Bronchial epithelial cell (primary cell): ENCODE measurements at places on chromosomes 1 and 21.
A peak's percentile ranks its signal among the peaks of the same experiment; 100 is the strongest.

DNA sequence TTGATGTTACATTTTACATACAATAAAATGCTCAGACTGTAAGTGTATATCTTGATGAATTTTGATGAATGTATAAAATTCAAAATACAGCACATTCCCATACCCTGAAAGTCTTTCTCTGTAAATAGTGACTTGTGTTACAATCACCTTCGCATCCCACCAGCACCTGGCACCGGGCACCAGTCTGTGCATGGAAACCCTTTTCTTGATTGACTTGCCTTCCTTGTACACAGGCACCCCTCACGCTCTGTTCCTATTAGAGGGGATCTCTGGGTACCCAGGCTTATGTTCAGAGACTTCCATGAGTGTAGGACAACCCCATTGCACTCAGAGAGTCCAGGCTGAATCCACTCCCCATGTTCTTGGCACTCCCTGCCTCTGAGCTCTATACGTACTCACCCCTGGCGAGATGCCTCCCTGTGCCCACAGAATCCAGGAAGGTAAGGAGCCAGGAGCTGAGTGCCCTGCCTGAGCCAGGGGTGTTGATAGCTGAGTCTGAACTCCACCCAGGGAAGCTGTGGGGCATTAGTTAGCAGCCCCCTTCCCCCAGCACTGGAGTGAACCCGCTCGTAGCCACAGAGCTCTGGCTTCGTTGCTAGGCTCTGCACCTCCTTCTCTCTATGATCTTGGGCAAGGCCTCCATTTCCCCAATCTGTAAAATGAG, 22.5 kb upstream of the PKP1 start:
- peak; percentile 50 for DNase-seq

GRCh38 chr1:17949511-17949910, 158.1 kb upstream of the IGSF21 start:
- no peak for DNase-seq

DNA sequence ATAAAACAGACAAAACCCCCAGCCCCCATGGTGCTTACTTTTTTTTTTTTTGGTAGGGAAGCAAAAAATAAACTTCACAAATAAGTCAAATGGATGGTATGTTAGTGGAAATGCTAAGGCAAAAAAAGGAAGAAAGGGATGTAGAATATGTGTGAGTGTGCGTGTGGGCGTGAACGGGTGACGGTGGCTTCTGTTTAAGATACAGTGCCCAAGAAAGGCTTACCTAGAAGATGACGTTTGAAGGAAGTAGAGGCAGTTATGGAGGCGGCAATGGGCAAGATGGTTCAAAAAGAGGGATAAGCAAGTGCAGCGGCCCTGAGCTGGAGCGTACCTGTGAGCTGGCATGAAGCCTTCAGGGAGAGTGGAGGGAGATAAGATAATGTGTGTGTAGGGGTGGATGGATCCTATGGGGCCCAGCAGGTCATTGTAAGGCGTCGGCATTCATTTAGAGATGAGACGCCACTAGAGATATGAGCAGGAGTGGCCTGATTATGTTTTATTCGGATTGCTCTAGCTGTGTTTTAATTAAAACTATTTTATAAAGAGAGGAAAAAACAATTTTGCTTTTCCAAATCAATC, 19.9 kb downstream of the LEPR start:
- no peak for DNase-seq

DNA sequence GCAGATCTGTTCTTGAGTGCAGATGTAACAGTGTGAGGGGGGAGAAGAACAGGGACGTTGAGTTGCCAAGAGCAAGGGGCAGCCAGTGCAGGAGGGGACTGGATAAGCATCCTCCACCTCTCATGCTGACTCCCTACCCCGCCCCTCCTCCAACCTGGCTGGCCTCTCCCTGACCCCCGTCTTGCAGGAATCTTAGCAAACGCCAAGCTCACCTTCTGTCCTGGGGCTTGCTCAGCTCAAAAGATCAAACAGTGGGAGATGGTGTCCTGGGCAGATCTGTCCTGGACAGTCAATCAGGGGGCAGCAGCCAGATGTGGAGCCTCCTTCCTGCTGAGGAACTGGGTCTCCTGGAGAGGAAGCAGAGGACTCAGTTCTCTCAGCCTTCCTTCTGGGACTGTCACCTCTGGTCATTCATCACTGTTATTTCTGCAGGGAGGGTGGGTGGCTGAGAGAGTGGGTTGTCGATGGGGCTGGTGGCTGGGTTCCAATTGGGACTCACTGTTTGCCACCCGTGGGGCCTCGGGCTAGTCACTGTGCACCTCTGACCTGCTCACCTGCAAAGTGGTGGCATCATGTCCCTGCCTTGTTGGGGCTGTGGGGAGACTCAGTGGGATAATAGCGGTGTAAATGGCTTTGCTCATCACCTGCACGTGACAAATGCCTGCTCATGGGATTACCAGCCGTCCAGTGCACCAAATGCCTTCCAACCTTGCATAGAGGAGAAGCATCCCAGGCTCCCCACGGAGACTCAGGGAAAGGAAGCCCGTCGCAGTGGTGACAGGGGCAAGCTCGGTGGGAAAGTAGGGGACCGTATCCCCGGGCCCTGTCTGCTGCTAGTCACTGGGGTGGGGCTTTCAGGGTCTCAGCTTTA, 154.4 kb downstream of the PTPRU start:
- no peak for DNase-seq
